ENCODE measurements at places on chromosomes 16 and 17.

- no peak for DNase-seq
Measured at GRCh38 chr17:71649941-71650350, 470.9 kb upstream of the SOX9 start.

- DNase-seq: no peak
Measured at GRCh38 chr16:84628226-84628731, 10.4 kb upstream of the COTL1 start.

- DNase-seq: peak; percentile 80
Measured at GRCh38 chr17:21043296-21044232, 753 bp upstream of the USP22 start.

GRCh38 chr17:22516861-22517636 lies 824.7 kb downstream of the KCNJ18 start:
- DNase-seq: no peak

GRCh38 chr16:64470916-64471315 lies 650.9 kb downstream of the CDH11 start:
- DNase-seq: no peak

GRCh38 chr17:31092475-31093064 lies 2.2 kb upstream of the NF1 start:
- DNase-seq: no peak

DNA sequence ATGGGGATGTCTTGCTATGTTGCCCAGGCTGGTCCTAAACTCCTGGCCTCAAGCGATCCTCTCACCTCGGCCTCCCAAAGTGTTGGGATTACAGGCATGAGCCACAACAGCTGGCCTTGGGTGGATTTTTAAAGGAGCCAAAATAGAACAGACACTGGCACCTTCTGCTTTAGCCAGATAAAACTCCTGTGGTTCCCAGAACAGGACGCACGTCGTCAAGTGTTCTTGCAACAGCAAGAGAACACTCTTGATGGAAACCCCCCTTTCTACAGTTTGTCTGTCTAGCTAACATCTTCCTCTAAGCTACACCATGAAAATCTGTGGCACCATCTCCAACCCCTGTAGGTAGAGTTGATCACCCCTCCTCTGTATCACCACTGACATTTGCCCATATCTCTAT lies 122.6 kb downstream of the NPIPB5 start:
- DNase-seq: no peak

DNA sequence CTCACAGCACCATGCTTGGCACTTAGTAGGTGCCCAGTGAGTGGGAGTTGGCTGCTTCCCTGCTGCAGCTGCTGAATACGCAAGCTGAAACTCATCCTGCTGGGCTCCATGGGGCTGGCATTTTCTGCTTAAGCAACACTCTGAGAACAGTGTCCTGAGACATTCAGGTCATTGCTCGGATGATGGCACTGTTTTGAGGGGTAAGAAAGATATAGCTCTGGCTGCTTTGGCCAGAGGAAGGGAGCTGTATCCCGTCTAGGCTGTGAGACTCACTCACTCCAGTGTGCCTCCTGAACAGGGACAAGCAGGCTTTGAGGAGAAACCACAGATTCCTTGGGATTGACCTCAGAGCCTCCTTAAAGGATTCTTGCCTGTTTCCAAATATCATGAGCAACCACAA lies 120.5 kb downstream of the CLEC16A start:
- no peak for DNase-seq
